ENCODE measurements at places on chromosomes 6 and 20. TPM values are rescaled to one million over a fixed set of nuclear protein-coding genes. Genes with fewer than 3 reads are reported as not detected.
A peak's percentile ranks its signal among the peaks of the same experiment; 100 is the strongest.

- DNase-seq, result no peak
- H3K4me3 ChIP-seq, result no peak overlapping the region
- H3K4me1 ChIP-seq, result peaks cover 24% of the 10 kb centered on the region
- H3K27me3 ChIP-seq, result no peaks in the 10 kb centered on the region
Measured at GRCh38 chr20:59144179-59144830, 19.3 kb upstream of the ZNF831 start.

The ZBTB12 gene
- 0.83 TPM for total RNA-seq

The SLC52A3 gene
- total RNA-seq, result 0.57 TPM

GRCh38 chr6:101083533-101084175 lies 202.5 kb upstream of the ASCC3 start:
- H3K27ac ChIP-seq, result no peak overlapping the region
- no peak overlapping the region for H3K4me3 ChIP-seq
- DNase-seq, result no peak
- no peaks in the 10 kb centered on the region for H3K36me3 ChIP-seq
- H3K4me1 ChIP-seq, result no peaks in the 10 kb centered on the region

GRCh38 chr6:142376800-142377496 lies 75.1 kb downstream of the ADGRG6 start:
- no peak overlapping the region for H3K4me3 ChIP-seq
- H3K27ac ChIP-seq, result peak overlapping the region; percentile 30
- H3K27me3 ChIP-seq, result no peaks in the 10 kb centered on the region
- peaks cover 12% of the 10 kb centered on the region for H3K4me1 ChIP-seq
- DNase-seq, result no peak

The FILIP1 gene
- total RNA-seq, result 3.8 TPM

- no peak for DNase-seq
- H3K4me3 ChIP-seq, result peak within 1 kb of the TSS; percentile 65
- H3K27ac ChIP-seq, result no peak within 1 kb of the TSS
- H3K27me3 ChIP-seq, result peaks cover 21% of the 10 kb centered on the region
- H3K4me1 ChIP-seq, result peaks cover 21% of the 10 kb centered on the region
Measured at GRCh38 chr6:34146021-34146782, at the start of gene GRM4. TSS of gene GRM4 (minus strand) at chr6:34146087. CDS start at chr6:34133496, 12,591 bp downstream.

The KIAA1755 gene
- total RNA-seq, result 0.12 TPM

GRCh38 chr6:12262236-12263061 lies 27.7 kb upstream of the EDN1 start:
- no peaks in the 10 kb centered on the region for H3K4me1 ChIP-seq
- DNase-seq, result no peak
- H3K27me3 ChIP-seq, result no peaks in the 10 kb centered on the region
- H3K4me3 ChIP-seq, result no peak overlapping the region
- H3K36me3 ChIP-seq, result no peaks in the 10 kb centered on the region

GRCh38 chr20:856361-856775 lies 22.9 kb downstream of the FAM110A start:
- no peaks in the 10 kb centered on the region for H3K36me3 ChIP-seq
- no peaks in the 10 kb centered on the region for H3K27me3 ChIP-seq
- peaks cover 88% of the 10 kb centered on the region for H3K4me1 ChIP-seq
- no peak overlapping the region for H3K27ac ChIP-seq
- H3K4me3 ChIP-seq, result no peak overlapping the region

The EYS gene
- not detected for total RNA-seq
